ENCODE measurements at places on chromosomes 13 and 19.

DNA sequence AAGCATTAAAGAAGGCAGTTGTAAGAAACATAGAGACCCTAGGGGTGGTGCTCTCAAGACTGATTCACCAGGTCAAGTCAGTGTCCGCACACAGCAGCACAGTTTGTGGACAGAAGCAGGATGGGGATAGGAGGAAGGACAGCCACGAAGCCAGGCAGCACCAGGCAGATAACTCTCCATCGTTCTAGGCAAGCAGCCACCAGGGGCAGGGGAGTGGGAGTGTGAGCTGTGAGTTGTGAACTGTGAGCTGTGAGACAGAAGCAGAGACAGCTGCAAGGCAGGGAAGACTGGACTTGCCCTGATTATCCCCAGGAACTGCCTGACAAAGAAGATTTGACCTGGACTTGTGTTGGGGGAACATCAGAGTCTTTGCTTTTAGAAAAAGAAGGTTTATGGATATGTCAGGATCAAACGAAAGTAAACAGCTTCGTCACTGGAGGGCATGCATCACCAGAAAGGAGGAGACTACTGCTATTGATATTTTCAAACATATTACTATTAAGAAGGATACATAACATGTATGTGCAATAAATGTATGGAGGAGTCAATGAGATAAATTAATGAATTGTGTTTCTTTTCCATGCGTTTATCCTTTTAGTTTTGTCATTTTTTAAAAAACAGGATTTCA is 286.1 kb downstream of the IRS2 start:
- no peak for DNase-seq

- no peak for DNase-seq
These were observed 3.9 kb downstream of the OSCAR start for GRCh38 chr19:54096617-54097106.

GRCh38 chr13:99335603-99336002 is 28.4 kb upstream of the GPR183 start:
- DNase-seq, result no peak

DNA sequence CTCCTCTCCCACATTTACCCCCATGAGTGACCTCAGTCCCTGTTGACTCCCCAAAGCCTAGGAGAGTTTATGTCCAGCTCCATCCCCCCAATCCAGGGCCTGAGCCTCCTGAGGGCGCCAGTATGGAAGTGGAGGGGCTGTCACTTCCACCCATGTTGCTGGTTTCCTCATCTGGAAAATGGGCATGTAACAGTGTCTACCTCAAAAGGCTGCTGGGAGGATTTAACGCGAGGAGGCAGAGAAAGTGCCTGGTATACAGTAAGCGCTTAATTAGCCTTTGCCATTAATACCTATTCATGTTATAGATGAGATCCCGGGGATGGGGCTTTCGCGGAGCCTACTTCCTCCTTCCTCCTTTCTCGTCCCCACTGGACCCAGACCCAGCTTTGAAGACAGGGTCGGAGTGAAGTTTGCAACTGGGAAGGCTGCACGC is 476 bp downstream of the TYK2 start:
- DNase-seq, result no peak

GRCh38 chr19:10896851-10897526 is 25.6 kb downstream of the CARM1 start:
- DNase-seq, result no peak

DNA sequence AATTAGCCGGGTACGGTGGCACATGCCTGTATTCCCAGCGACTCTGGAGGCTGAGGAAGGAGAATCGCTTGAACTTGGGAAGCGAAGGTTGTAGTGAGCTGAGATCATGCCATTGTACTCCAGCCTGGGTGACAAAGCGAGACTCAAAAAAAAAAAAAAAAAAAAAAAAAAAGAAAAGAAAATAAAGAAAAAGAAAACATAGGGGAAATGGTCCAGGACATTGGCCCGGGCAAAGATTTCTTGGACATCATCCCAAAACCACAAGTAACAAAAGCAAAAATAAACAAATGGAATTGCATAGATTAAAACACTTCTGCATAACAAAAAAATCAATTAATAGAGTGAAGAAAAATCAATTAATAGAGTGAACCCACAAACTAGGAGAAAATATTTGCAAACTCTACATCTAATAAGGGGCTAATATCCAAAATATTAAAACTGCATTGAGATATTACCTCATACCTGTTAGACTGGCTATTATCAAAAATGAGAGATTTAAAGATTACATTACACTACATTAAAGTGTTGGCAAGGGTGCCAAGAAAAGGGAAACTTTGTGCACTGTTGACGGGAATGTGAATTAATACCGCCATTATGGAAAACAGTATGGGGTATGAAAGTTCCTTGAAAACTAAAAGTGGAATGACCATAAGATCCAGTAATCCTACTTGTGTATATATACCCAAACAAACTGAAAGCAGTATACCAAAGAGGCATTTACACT is 18.5 kb upstream of the ABCC4 start:
- no peak for DNase-seq

GRCh38 chr19:38785187-38785699 is 3.8 kb upstream of the LGALS7B start:
- DNase-seq, result no peak

DNA sequence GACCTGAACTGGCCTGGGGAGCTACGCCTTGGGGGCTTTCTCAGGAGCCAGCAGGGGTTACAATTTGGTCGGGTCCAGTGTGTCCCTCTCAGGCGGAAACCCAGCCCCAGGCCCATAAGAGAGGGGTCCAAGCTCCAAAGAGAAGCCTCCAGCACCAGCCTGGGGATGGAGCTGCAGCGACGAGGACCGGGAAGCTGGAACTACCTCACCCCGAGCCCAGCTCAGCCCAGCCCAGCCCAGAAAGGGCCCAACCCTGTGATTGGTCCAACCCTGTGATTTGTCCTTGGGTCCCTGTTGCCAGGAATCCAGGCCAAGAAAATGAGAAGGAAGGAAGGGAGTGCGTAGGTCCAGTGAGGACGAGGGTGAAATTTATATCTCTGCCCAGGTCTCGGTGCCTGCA is 24.1 kb downstream of the CLEC4M start:
- DNase-seq, result no peak

DNA sequence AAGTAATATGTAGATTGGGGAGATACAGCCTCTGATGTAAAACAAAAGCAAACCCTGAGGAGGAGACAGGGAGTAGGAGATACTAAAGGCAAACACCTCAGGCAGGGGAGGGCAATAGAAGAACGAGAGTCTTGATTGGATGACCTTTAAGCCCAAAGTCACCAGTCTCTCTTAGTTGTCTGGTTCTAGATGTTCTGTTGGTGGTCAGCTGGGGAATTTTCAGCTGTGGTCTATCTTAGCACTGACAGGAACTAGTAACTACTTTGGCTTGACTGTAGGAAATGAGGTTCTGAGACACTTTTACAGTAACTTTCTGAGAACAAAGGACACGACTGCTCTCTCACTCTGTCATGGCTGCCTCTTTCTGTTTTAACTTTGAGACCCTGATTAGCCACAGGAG is 290.7 kb upstream of the MIR17HG start:
- no peak for DNase-seq

DNA sequence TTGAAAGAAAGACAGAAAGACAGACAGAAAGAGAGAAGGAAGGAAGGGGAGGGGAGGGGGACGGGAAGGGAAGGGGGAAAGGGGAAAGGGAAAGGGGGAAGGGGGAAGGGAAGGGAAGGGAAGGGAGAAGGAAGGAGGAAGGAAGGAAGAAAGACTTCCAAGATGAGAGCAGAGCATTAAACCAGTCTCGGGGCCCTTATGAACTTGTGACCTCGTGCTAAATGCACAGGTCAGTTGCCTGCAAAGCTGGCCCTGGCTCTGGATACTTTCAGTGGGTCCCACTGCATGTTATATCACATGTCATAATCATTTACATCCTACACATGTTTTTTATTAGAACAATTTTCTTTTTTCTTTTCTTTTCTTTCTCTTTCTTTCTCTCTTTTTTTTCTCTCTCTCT is 24.2 kb upstream of the ABCC4 start:
- no peak for DNase-seq

DNA sequence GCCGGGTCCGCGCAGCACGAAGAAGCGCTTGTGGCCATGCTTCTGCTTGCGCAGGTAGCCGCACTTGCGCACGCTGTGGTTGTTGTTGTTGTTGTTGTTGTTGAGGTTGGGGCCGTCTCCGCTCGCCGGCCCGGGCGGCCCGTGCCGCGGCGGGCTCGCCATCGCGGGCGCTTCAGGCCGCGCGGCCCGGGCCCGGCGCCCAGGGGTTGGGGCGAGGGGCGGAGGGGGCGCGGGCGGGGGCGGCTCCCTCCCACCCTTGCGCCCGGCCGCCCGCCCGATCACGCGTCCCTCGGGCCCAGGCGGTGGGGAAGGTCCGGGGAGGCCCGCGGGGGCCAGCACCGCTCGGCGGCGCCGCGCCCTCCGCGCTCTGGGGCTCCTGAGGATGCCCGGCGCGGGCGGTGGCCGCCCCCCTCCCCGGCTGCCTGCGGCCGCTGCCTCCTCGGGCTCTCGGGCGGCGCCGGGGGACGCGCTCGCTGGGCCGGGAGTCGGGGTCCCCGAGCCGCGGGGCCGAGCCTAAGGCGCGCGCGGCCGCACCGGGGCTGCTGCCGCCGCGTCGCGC is 412 bp downstream of the IRS2 start:
- DNase-seq, result peak; percentile 73

GRCh38 chr13:28401303-28402056 is 93.4 kb downstream of the FLT1 start:
- no peak for DNase-seq

DNA sequence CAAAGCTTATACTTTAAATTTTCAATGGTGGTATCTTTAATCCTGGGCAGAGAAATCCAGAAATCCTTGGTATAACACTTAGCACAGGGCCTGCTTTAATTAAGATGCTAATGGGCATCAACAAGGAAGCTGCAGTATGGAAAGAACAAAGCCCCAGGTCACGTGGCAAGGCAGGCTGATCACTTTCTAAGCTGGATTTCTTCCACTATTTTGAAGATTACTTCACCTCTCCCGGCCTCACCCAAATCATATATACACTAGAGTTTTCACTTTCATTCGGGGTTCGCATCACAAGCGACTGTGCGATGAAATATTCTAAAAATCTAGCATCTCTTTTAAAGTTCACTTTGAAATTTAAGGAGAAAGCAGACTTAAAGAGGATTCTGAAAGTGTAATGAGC is 71.8 kb downstream of the STARD13 start:
- no peak for DNase-seq

DNA sequence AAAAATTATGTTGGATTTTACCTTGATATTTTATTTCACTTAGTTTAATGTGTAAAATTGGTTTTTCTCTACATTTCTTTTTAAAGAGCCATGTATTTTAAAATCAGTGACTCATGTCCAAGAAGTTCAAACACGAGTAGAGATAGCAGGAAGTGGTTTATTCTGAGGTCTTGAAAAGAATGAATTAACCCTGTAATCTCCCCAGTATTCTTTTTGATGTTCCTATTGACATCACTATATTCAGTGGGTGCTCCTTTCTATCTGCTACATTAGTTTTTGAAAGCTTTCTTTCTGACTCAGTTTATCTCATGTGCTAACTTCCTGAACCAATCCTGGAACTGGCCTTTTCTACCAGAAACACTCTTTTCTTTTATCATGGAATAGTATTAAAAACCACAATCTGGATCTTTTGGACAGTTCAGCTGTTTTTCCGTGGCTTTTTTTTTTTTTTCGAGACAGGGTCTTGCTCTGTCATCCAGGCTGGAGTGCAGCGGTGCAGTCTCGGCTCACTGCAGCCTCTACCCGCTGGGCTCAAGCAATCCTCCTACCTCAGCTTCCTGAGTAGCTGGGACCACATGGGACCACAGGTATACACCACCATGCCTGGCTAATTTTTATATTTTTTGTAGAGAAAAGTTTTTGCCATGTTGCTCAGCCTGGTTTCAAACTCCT is 114.9 kb downstream of the PCCA start:
- no peak for DNase-seq

DNA sequence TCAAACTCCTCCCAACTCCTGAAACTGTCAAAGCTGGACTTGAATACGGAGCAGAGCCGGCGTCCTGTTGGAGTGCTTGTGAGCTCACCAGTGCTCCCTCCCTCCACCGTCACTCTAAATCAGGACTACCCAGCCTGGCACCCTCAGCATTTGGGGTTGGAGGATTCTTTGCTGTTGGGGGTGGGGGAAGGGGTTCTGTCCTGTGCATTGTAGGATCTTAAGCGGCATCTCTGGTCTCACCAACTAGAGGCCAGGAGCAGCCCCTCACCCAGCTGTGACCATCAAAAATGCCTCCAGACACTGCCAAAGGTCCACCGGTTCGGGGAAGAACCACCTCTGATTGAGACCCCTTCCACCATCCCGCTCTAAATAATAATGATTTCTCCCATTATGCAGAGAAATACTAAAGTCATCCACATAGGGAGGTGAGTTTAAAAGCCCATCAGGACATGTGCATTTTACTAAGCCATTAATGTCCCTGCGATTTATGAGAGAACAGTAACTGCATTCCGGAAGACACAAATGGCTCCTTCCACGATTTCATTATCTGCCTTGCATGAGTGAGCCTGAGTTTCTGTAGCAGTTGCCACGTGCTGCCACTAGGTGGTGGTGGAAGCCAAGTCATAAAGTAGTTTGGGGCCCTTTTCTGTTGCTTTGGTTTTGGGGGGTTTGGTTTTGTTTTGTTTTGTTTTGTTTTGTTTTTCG is 16.1 kb upstream of the USP29 start:
- peak; percentile 12 for DNase-seq

All from C1 segment of cervical spinal cord (tissue), 14 donors.